Body of pancreas (tissue), 4 donors: ENCODE measurements at places on chromosomes 2 and 18.

GRCh38 chr2:71043531-71044407 lies 24.7 kb upstream of the NAGK start:
- DNase-seq, result no peak

DNA sequence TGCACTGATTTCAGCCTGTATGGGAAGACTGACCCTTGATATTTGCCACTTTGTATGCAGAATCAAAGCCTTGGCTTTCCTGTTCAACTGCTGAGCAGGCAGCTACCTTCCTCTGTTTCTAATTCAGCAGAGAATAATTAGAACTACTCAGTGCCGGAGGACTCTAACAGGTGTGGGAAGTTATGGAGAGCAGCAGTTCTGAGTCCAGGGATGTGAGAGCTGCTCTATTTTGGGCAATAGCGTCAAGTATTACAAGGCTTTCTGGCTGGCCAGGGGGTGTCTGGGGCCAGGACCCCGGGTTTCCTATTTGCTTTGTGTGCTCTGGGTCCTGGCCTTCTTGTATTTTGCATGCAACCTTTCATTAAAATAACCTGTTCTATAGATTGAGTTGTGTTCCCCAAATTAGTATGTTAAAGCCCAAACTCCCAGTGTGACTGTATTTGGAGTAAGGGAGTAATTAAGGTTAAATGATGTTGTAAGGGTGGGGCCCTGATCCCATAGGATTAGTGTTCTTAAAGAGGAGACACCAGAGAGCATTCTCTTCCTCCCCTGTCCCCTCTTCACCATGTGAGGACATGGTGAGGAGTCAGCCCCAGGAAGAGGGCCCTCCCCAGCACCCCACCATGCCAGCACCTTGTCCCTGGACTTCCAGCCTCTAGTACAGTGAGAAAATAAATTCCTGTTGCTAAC lies 5.6 kb upstream of the NTSR2 start:
- no peak for DNase-seq

DNA sequence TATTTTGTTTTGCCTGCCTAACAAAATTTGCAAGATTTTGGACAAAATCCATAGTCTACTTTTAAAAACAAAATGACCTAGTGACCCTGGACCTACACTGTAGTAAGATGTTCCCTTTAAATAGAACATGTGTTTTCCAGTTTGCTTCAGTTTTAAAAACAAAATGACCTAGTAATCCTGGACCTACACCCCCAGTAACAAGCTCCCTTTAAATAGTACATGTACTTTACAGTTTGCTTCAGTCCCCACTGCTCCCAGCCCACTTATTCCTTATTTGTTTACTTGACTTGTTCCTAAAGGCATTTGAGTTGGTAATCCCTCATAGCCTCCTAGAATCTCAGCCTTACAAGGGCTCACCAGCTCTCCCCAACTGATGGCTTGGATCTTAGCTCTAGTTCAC lies 34.5 kb upstream of the HTR2B start:
- DNase-seq, result no peak

- DNase-seq, result no peak
These were observed 96.7 kb upstream of the SIX3 start for GRCh38 chr2:44844651-44845270.

GRCh38 chr2:61898810-61899209 lies 6.7 kb upstream of the COMMD1 start:
- peak; percentile 26 for DNase-seq

- DNase-seq, result peak; percentile 37
These were observed 47.5 kb upstream of the ASB1 start for GRCh38 chr2:238379096-238379810.

- DNase-seq, result no peak
These were observed 10.4 kb downstream of the HOXD8 start for GRCh38 chr2:176139661-176140512.

DNA sequence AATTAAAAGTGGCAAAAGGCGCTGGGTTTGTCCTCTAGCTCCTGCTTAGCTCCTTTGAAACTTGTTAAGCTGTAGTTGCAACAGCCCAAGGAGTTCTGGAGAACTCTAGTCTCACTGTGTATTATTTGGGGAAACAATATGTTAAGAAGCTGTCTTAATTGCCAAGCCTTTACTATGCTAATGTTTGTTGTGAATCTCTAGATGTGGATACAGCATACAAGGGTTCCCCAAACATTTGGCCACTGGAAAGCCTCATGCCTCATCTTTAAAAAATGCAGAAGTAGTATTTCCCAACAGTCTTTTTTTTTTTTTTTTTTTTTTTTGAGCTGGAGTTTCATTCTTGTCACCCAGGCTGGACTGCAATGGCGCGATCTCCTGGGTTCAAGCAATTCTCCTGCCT lies 236.7 kb downstream of the PRKCE start:
- peak; percentile 37 for DNase-seq
